ENCODE measurements at places on chromosomes 3 and 15.

DNA sequence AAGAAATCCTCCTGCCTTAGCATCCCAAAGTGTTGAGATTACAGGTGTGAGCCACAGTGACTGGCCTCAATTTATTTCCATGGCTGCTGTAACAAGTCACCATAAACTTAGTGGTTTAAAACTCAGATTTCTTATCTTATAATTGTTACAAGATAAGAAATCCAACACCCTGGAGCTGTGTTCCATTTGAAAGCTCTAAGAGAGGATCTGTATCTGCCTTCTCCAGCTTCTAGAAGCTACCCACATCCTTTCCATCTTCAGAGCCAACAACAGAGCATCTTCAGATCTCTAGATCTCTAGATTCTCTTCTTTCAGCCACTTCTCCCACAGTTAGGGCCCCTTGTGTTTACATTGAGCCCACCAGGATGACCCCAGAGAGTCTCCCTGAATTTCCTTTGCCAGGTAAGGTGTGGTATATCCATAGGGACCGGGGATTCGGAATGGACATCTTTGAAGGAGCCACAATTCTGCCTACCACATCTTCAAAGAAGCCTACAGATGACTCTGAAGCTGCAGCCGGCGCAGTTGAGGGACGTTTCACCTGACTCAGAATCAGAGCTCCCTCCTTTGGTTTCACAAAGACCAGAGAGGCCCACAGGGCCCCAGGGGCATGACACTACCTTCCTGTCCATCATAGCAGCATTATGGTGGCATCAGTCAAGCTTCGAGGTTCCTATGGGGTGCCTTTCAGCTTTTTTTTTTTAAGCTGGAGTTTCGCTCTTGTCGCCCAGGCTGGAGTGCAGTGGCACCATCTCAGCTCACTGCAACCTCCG, 87.0 kb upstream of the IGF1R start:
- DNase-seq, result no peak

GRCh38 chr3:170637306-170637705, 51.4 kb upstream of the SLC7A14 start:
- no peak for DNase-seq

DNA sequence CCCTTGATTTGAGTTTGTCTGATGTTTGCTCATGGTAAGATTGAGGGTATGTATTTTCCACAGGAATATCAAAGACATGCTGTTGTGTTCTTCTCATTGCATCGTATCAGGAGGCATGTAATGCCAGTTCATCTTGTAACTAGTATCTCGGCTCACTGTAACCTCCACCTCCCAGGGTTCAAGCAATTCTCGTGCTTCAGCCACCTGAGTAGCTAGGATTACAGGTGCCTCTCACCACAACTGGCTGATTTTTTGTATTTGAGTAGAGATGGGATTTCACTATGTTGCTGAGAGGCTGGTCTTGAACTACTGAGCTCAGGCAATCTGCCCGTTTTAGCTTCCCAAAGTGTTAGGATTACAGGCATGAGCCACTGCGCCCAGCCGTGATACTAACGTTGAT, 162.9 kb upstream of the BHLHE40 start:
- no peak for DNase-seq

GRCh38 chr15:83287541-83288027, 3.1 kb upstream of the BNC1 start:
- no peak for DNase-seq

DNA sequence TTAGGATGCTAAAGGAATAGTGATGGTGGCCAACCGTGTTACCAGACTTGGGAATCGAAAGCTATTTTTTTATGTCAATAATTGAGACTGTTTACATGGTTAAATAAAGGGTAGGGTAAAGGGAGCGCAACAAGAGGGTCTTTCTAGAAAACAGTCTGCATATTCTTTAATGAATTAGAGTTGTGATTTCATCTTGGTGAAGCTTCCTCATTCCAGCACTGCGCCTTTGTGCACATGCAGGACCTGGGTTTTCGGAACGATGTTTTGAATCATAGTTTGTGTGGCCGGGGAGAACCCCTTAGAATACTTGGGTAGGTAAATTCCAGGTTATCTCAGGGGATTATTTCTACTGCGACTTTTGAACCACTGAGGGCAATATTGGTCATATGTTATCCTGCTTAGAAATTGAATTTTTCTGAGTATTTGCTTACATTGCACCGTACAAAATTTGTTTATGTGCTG, 1.3 kb downstream of the PIK3CA start:
- DNase-seq, result no peak

DNA sequence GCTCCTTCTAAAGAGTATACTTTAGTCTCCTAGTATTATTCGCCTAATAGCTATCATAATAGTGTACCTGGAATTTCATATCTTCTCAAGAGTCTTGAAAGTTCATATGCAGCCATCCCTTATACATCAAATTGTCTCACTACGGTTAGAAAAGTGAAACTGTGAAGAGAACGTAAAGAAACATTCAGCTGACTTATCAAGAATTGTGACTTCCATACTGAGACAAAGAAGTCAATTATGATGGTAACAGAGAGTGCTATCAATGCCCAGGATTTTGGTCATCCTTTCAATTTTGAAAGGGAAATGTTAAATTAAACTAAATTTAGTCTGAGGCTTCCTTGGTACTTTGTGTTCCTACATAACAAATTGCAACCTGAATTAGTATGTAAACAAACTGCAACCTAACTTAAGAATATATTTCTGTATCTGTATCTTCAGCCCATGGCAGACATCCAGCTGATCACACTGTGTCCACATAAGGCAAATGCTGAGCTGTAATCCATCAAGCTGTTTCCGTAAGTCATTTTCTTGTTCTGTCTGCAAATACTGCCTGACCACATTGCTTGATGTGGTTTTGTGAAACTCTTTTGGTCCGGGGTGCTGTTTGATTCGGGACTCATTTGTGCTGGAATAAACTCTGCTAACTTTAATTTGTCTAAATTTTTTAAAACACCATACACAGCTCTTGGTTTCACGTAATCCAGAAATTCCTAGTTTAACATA, 469.6 kb downstream of the SI start:
- no peak for DNase-seq

DNA sequence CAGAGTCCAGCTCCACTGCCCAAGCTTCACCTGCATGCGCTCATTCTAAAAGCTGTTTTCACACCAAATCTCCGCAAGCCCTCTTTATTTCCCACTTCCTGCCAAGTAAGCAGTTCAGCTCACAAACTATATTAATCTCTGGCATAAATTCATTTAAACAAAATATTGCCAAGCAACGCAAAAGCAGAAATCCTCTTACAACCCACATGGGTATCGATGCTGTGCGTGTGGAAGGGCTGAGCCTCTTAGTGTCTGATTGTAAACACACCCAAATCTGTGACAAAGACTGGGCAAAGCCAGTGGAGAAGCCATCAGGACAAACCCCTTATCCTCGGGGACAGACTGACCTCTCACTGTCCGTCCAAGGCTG, 124.3 kb upstream of the ATP2B2 start:
- DNase-seq, result no peak

GRCh38 chr3:66762916-66763693, 235.0 kb upstream of the KBTBD8 start:
- DNase-seq, result no peak

DNA sequence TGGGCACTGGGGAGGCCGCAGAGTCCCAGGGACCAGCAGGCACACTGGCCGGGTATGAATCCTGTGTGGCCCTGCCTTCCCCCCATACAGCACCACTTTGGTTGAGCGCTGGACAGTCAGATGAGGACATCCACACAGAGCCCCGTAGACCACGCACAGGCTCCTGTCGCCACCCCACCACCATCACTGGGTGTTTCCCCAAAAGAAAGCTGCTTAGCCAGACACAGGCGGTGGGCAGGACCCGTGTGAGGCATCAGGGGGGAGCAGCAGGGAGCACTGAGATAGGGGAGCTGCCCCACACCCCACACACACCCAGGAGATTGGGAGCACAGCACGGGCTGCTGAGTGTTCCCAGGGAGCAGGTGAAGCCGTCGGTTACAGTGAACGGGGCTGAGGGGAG, 42.4 kb upstream of the SLC41A3 start:
- no peak for DNase-seq

DNA sequence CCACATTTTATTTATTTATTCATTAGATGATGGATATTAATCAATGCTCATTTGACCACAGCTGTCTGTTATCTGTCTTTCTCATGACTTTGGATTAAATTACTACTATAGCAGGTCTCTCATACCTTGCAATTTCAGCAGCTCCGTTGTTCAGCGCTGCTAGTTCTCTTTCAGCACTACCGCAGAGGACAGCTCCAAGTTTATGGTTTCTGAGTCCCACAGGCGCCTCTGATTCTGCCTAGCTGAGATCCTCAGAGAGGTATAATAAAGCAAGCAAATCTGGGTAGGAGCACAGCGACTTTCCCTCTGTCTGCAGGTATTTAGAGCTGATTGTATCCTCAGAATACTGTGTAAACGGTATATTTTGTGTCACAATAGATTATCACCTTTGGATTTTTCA, 204.9 kb downstream of the CNTN4 start:
- DNase-seq, result no peak

- no peak for DNase-seq
Measured at GRCh38 chr3:97917813-97918536, 54.3 kb downstream of the RIOX2 start.

- DNase-seq, result no peak
Measured at GRCh38 chr3:45786801-45787495, 9.4 kb downstream of the SLC6A20 start.

DNA sequence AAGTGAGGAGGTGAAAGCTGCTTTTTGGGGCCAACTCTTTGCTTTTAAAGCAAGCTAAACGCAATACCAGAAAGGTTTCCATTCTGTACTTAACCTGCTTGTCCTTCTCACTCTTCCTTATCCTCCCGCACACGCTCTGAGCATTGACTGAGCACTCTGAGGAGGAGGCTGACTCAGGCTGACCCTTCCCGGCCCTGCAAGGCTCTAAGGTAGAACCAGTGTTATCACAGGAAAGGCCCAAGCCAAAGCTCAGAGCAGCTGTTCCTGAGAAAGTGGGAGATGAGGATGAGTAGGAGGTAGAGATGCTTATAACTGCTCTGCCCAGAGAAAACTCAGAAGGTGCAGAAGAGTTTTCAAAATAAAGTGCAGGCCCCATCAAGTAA, 2.3 kb downstream of the B3GNT5 start:
- no peak for DNase-seq

- no peak for DNase-seq
Measured at GRCh38 chr3:119930286-119930685, 148.4 kb downstream of the NR1I2 start.

DNA sequence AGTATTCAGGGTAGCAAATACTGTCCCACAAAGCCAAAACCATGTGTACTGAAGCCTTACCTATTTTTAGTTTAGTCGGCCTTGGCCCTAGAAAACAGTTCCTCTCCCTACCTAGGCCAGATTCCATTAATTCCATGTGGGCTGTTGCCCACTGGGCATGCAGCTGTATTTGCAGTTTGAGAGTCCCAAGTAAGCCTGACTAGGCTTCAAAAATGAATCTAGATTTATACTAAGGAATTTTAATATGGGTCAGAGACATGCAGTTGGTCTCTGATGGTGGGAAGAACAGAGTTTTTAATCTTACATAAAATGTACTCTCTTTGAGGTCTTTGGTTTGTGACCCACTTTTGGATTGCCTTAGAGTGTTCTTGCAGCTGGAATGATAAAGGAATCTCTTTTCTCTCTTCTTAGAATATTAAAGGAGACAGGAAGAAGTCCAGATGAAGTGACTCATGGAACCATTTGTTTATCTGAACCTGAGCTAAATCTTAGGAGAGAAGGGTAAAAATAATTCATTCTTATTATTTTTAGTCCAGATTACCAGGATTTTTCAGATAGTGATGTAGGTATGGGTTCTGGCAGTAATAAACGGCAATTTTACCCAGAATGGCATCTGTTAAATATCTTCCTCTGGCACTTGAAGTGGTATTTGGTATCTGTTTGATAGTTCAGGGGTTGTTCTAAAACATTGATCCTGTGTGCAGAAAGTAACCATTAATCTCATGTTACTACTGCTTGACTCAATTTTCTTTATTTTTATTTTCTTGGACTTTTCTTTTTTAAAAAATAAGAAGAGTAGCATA, 33.8 kb downstream of the GLCE start:
- DNase-seq, result no peak

- no peak for DNase-seq
Measured at GRCh38 chr3:160069986-160070385, 81.4 kb downstream of the IL12A start.

GRCh38 chr15:64185146-64185911, 22.5 kb upstream of the PPIB start:
- DNase-seq, result no peak

DNA sequence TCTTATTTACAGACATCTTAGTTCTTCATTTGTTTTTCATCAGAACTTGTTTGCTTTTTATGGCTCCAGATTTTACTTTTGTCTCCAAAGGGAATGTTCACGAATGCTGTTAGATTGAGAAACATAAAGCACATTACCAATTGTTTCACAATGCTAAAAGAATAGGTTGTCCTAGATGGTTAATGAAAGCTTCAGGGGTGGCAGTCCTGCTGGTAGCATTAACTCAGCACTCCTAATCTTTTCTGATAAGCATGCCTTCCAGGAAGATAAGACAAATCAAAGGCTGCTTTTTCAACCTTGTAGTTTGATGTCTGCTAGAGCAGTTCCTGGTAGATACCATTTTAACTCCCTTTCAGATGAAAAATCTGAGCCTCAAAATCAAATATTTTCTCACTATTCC, 619.4 kb downstream of the PYDC2 start:
- DNase-seq, result no peak

DNA sequence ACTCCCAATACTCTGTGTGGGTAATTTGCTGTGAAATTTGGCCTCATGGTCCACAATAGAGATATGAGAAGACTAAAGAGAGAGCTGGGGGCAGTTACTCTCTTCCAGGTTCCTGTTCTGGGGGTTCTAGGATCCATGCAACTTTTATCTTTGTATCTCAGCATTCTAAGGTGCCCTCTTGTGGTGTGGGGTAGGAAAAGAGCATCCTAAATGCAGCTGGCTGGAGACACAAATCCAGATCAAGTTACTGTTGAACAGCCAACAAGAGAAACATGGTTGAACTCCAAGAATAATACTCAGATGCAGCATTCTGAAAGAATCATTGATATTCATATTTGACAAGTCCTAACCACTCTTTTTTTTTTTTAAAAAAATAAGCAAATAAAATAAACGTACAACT, 238.2 kb downstream of the GREM1 start:
- DNase-seq, result no peak

DNA sequence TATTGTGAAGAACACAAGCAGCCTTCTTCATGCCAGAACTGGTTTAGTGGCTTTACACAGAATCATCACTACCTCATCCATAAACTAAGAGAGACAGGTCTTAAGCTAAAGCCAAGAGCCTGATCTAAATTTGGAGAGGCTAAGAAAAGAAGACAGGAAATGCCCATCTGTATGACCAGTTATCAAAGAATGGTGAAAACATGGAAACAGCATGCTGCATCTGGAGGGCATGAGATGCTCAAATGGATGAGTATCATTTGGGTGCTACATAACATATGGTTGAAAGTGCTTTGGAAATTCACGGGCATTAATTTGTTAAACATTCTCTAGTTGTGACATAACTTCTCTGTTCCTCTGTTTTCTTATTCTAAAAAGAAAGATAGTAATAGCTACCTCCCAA, 112.5 kb downstream of the CPNE4 start:
- DNase-seq, result no peak

Data from CMK (cell line).